Femur (tissue), 1 donor: ENCODE measurements at places on chromosomes 13 and 19.

GRCh38 chr19:18344582-18344950, 4.2 kb downstream of the PGPEP1 start:
- DNase-seq = no peak

DNA sequence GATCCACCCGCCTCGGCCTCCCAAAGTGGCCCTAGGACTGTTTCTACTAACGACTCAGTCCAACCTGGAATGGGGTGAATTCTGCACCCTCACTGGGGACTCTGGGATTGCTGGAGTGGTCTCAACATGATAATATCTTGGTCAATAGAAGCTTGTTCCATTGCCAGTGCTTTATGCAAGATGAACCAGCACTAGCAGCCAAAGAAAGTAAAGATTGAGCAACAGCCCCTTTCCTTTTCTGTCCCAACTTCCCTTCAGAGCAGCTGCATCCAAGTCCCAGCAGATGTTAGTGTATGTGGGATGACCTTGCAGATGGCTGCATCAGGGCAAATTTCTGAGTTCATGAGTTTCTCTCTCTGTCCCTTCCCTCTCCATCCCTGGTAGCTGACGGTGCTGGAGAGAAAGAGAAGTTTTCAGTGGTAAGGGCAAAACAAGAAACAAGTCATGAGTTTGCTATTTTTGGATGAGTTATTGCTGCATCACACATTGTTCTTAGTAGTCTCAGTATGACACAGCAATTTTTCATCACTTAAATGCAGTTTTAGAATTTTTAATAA, 183.6 kb upstream of the EDNRB start:
- DNase-seq = peak; percentile 56

DNA sequence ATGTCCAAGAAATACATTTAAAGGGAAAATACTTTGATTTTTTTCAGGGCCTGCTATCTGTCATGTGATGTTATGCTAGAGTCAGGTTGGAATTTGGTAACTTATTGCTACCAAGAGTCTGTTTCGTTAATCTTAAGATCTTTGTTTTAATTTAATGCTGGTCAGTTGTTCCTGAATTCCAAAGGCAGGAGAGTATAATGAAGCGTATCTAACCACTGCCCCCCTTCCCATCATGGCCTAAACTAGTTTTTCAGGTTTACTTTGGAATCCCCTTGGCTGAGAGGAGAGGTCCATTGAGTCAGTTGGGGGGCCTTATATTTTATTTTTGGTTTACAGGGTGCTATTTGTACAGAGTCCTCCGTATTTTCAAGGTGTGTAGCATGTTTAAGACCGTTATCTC, 116.3 kb upstream of the SLC7A1 start:
- no peak for DNase-seq

DNA sequence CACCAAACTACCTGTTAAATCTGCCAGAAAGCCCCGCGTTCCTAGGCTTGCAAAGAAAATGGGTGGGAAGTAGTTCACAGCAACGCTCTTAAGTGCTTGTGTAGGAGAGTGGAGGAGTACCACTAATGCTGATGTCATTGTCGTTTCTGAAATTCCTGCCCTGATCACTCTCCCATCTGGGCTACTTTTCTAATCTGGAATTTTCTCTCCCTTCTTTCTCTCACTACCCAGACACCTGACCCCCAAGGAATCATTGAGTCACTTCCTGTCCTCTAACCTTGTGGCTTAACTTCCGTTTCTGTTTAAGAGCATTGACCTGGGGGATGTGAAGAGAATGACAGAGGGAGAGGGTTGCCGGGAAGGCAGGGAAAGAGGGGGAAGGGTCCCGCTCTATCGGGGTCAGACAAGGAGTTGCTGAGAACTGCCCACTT, 98.7 kb downstream of the STARD13 start:
- DNase-seq = no peak

DNA sequence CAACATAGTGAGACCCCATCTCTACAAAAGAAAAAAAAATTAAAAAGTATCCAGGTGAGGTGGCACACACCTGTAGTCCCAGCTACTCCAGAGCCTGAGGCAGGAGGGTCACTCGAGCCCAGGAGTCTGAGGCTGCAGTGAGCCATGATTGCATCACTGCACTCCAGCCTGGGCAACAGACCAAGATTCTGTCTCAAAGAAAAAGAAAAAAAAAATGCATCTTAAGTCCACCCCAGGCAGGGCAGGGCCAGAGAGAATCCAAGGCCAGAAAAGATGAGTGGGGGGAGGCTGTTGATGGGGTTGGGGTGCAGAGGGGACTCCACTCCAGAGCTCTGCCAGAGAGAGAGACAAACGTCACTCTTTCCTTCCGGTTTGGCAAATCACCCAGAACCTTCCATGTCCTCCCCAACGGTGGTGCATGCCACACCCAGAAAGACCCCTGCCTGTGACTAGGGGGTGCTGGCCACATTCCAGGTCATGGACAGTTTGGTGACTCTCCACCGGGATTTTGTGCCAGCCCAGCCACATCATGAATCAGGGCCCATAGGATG, 431 bp downstream of the FUT3 start:
- no peak for DNase-seq

DNA sequence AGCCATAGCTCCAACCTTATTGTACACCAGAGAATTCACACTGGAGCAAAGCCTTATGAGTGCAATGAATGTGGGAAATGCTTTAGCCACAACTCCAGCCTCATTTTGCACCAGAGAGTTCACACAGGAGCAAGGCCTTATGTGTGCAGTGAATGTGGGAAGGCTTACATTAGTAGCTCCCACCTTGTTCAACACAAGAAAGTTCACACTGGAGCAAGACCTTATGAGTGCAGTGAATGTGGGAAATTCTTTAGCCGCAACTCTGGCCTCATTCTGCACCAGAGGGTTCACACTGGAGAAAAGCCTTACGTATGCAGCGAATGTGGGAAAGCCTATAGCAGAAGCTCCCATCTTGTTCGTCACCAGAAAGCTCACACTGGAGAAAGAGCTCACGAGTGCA, 5.9 kb upstream of the TRAPPC2B start:
- DNase-seq = no peak

DNA sequence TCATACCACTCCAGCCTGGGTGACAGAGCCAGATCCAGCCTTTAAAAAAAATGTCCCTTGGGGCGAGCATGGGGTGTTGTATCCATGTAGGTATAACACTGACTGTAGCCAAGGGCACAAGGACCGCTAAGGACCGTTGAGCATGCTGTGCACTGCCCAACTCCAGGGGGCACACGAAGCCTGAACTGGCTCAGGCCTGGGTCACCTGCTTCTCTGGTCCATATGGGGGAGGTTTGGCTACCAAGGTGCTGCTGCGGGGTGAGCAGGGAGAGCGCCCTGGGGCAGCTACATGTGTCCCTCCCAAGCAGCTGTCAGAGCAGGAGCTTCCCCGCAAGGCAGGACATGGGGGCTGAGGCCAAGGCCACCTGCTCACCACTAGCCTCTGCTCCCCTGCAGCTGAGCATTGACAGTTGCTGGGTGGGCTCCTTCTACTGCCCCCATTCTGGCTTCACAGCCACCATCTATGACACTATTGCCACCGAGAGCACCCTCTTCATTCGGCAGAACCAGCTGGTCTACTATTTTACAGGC, 16.3 kb downstream of the CATSPERG start:
- no peak for DNase-seq

- no peak for DNase-seq
Observed at GRCh38 chr13:95627590-95627989, 16.9 kb downstream of the DZIP1 start.

DNA sequence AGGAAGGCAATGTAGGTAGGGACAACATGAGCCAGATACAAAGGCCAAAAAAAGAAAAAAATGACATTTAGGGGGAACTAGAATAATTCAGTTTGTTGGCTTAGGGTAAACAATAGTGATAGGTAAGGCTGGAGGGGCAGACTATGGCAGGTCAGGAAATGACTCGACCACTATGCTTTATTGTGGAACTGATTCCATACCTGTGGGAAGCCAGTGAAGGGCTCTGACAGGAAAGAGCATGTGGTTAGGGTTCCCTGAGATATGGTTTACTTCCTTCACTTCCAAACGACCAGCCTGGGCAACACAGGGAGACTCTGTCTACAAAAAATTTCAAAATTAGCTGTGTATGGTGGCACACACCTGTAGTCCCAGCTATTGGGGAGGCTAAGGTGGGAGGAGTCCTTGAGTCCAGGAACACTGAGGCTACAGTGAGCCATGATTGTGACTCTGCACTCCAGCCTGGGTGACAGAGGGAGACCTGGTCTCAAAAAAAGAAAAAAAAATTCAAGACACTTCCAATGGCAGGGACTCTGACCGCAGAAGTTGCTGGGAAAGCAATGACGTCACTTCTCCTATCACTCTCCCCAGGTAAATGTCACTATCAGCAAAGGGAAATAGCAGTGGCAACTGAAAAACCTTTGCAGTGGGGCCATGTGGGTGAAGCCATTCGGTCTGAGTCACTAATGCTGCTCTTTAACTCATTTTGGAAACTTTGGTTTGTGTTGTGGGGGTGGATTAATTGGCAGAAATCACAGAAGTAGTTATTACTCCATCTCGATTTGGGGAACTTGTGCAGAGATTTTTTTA, 192.8 kb upstream of the TSC22D1 start:
- DNase-seq = no peak

- peak; percentile 54 for DNase-seq
Observed at GRCh38 chr19:40718774-40719391, 2.0 kb downstream of the ITPKC start.

GRCh38 chr13:85420136-85420535, 379.1 kb downstream of the SLITRK6 start:
- no peak for DNase-seq

GRCh38 chr13:66338542-66338941, 891.6 kb downstream of the PCDH9 start:
- DNase-seq = no peak

DNA sequence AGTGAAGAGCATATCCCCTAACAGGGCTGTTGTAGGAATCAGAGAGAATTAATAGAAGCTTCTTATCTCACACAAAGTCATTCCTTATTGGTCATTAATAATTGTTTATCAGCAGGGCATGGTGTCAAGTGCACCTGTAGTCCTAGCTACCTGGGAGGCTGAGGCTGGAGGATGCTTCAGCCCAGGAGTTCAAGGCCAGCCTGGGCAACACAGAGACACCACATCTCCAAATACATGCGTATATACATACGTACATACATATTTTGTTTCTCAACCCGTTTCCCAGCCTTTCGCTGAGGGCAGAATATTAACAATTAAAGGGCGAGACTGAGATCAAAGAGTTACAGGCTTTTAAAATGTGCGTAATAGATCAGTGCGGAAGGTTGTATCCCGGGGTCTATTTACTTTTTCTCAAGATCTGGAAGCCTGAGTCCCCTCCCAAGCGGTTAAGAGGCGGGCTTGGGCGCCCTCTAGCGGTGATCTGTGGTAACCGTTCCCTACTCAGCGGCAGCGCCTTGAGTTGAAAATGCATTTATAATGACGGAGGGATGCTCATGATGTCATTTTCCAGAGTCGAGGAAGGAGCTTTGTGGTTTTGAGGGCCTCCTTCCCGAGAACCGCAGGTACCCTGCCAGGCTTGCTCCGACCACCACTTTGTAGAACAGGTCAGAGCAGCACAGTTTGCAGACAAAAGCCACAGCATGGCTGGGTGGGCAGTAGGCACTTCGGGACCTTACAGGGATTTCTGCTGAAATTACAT, 169.6 kb upstream of the GPR12 start:
- DNase-seq = peak; percentile 81

GRCh38 chr13:93147946-93148345, 78.7 kb upstream of the GPC6 start:
- no peak for DNase-seq

GRCh38 chr13:82747958-82748357, 1134.3 kb downstream of the SLITRK1 start:
- DNase-seq = no peak

GRCh38 chr13:51603716-51604115, 19.5 kb downstream of the WDFY2 start:
- no peak for DNase-seq

DNA sequence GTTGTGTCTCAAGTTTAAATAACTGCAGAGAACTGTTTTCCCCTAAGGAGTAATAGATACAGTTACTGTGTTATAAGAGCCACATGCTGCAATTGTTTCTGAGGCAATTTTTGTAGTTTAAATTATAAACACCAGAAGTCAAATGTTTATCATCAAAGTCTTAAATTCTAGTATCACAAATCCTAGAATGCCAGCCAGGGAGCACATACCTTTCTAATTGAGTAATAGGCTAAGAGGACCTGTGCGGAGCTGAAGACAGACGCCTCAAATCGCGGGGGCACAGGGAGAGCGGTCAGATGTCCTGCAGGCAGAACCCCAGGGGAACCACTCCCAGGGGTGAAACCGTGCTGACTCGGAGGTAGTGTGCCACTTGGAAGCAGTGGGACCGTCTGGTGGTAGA, 65.2 kb upstream of the TNFRSF19 start:
- no peak for DNase-seq

- DNase-seq = no peak
Observed at GRCh38 chr13:97067017-97067895, 73.0 kb upstream of the OXGR1 start.

DNA sequence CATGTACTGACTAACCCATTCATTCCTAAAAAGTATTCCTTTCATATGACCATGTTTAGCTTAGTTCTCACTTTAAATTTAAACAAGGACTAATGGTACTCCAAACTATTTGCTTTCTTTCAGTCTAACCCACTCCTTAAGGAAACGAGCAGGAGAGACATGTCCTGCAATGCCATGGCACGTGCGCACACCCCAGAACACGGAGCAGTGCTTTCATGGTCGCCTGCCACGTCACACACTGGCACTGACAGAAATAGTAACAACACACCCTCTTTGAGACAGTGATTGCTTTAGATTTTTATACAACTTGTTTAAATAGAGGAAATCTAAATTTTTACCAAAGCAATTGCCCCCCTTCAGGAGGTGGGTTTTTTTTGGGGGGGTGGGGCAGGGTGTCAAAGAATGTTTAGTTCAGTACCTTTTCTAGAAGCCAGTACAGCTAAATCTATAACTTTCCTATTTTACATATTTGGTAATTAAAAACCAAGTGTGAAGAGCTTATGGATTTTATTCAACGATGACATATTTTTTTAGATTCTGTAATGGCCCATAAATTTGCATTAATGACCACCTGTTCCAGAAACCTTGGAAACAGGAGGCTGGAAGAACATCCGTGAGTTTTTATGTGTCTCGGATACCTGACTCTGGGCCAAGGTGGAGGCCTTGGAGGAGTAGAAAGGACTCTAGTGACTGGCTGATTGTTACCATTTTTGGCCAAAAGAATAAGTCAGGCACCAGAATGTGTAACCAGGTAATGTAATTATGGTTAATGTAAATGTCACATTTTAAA, 247.1 kb downstream of the DCT start:
- no peak for DNase-seq
